ENCODE measurements at places on chromosomes 5 and 9.

DNA sequence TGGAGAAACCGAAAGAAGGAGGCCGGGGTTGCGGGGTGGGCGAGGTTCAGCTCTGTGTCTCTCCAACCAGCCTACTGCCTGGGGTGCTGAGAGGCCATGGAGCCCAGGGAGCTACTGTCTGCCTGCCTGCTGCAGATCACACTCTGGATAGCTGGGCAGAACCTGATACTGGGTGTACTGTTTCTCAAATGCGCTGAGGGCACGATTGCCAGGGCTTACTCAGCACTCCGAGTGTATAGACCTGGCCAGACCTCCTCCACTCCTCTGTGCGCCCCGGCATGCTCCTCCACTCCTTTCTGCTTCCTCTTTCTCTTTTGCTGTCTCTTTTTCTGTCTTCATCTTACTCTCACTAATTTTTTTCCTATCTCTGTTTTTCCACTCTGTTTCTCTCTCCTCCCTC lies 215.1 kb downstream of the PAPPA start:
- no peak for DNase-seq

DNA sequence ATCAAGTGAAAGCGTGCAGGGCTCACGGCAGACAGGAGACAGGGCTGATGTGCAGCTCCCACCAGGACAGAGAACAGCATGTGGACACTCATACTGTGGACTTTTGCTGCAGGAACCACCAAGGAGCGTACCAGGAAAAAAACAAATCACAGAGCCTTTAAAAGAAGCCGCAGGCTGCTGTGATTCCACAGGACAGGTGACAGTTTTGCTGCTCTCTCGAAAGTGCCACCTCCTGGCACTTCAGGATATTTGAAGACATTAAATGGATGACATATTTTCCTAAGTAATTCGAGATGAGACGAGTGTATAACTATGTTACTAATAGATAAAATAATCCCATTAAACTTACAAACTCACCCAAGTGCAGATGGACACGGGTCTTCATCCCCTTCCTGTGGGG lies 29.3 kb downstream of the ZDHHC11 start:
- DNase-seq = no peak

DNA sequence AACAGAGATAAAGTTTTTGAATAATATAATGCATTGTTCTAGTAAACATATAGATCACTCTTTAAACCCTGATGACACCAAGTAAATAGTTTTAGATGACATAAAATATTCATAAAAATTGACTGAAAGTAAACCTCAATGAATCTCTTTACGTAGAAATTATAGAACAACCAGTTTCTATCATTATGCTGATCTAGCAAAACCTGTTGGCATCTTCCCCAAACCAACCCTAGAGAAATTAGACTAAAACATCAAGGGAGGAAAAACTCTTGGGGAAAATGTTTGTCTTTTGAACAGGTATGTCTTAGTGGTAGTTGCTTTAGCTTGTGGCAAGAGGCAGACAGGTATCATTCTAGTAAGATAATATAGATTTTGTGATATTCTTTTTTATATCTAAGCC lies 747.0 kb upstream of the CDH6 start:
- DNase-seq = no peak

DNA sequence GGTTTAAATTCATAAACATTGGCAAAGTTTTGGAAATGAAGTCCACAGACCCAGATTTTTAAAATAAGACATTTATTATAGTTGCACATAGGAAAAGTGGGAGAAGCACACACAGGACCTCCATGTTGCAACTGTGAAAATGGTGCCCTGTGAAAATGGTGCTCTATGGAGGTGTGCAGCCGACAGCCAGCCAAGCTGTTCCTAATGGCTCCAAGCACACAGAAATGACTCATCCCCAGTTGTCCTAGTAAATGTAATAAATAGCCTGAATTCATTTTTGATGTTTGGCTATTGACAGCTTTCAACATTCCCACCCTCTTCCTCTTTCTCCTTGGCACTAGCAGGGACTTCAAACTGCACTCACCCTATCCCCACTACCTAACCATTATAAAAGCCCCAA lies 590.9 kb downstream of the CAAP1 start:
- no peak for DNase-seq

- DNase-seq = peak; percentile 13
Measured at GRCh38 chr5:93585041-93585766, 2.2 kb downstream of the NR2F1 start.

GRCh38 chr9:98365227-98365669 lies 109.8 kb upstream of the TBC1D2 start:
- DNase-seq = peak; percentile 46

- no peak for DNase-seq
Measured at GRCh38 chr5:604391-604831, 7.7 kb upstream of the CEP72 start.

- no peak for DNase-seq
Measured at GRCh38 chr5:51276250-51276649, 107.0 kb upstream of the ISL1 start.

- no peak for DNase-seq
Measured at GRCh38 chr9:32177396-32177795, 207.0 kb upstream of the ACO1 start.

DNA sequence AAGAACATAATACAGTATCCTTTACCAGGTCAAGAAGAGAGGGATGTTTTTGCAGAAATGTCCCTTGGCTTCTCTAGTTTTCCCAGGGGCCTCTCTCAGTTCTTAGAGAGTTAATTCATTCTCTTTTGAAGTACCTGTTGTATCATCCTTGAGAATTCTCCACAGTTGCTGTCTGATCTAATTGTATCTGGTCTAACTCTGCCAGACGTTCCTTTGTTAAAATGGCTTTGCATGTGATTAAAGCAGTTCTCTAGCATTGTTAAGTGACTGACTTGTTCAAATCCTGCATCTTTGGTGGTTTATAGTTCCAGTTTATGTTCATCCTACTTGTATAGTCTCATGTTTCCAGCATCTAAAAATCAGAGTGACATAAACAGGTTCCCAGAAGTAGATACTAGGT lies 65.0 kb downstream of the KIAA1958 start:
- DNase-seq = no peak

- DNase-seq = no peak
Measured at GRCh38 chr5:171771856-171772255, 13.8 kb upstream of the SMIM23 start.

GRCh38 chr5:140607031-140607430 lies 25.9 kb downstream of the CD14 start:
- DNase-seq = no peak

DNA sequence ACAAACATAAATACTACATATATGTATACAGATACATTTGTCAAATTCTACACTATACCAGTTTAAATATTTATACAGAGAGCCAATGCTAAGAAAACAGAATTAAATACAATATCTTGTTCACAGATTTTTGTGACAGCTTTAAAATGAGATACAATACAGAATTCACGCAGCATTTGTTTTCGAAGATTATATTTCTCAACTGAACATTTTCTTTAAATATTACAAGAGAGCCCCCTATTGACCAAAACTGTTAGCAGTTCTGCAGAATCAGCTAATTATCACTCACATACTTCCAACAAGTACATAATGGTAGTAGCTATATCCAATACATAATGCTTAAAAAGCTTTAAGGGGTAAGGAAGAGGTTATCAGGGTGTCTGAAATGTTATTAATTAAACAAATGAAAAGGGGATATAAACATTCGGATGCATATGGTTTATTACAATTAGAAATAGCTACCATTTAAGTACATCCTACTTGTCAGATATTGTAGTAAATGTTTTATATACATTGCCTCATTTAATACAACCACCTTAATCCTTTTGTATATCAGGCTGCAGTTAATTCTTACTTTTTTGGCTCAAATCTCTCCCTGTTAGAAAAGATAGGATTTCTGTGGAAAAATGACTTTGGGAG lies 31.7 kb downstream of the ZDHHC21 start:
- DNase-seq = no peak

- no peak for DNase-seq
Measured at GRCh38 chr5:39801306-39801705, 376.5 kb upstream of the DAB2 start.

DNA sequence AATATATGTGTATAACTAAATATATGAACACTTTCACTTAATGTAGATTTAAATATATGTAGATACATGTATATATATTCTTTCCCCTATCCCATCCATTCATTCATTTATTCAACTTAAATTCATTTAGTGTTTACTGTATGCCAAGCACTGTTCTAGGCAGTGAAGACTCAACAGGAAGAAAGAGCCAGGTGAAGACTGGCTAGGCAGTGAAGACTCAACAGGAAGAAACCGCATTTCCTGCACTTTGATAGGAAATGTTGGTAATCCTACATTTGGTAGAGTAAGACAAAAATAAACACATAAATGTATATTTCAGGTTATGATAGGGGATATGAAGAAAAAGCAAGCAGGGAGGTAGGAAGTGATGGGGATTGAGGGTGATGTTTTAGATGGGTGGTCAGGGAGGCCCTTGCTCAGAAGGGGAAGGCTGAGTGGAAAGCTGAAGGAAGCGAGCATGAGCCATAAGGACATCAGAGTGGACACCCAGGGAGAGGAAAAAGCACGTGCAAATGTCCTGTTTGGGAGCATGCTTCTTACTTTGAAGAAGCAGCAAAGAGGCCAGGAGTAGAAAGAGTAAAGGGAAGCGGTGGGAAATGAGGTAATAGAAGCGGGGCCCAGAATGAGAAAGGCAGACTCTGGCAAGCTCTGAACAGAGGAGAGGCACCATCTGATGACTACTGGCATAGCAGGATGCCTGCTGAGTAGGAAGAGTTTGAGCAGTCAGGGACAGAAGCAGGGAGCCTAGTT lies 227.8 kb upstream of the MAP3K1 start:
- DNase-seq = no peak

GRCh38 chr5:21397693-21398092 lies 1409.7 kb upstream of the CDH18 start:
- DNase-seq = no peak

DNA sequence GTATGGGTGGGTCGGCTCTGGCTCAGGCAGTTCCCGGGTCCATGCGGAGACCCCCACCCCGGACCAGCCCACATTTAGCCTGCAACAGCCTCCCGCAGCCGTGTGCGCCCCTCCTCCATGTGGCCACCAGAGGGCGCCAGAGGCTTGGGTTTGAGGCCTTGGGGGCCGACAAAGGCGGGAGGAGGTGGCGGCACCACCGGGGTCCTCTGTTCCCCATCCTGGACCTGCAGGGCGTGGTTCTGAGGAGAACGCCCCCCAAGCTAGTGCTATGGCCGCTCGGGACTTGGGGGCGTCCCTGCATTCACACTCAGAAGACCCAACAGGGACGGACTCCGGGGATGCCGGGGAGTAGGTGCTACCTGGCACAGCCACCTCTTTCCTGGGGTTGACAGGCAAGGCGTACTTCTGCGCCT lies 16.5 kb downstream of the ASS1 start:
- DNase-seq = peak; percentile 80

GRCh38 chr9:119255116-119255515 lies 114.1 kb downstream of the BRINP1 start:
- DNase-seq = no peak

GRCh38 chr5:160479926-160480325 lies 58.3 kb downstream of the PTTG1 start:
- DNase-seq = no peak

DNA sequence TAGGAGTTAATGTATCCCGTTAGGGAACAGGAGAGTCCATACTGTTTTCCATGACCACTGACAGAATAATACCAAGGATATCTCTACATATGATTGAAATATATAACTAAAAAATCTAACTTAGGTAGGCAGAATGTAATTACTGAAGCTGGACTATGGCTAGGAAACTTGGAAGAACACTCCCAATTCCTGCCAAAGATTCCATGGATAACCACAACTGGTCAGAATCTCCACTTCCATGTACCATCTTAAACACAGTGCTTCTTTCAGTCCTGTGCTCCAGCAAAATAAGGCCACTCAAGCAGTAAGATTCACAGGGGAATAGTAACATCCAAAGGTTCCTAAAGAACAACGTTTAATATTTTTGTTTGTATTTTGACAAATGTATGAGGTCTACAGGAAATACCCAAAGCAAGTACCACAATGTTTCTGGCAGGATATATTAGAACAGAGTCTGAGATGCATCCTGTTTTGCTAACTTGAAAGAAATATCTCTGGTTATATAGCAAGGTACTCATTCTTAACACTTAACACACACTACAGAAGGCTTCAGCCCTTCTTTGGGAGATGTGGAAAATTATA lies 295.0 kb downstream of the ADAMTS6 start:
- no peak for DNase-seq

DNA sequence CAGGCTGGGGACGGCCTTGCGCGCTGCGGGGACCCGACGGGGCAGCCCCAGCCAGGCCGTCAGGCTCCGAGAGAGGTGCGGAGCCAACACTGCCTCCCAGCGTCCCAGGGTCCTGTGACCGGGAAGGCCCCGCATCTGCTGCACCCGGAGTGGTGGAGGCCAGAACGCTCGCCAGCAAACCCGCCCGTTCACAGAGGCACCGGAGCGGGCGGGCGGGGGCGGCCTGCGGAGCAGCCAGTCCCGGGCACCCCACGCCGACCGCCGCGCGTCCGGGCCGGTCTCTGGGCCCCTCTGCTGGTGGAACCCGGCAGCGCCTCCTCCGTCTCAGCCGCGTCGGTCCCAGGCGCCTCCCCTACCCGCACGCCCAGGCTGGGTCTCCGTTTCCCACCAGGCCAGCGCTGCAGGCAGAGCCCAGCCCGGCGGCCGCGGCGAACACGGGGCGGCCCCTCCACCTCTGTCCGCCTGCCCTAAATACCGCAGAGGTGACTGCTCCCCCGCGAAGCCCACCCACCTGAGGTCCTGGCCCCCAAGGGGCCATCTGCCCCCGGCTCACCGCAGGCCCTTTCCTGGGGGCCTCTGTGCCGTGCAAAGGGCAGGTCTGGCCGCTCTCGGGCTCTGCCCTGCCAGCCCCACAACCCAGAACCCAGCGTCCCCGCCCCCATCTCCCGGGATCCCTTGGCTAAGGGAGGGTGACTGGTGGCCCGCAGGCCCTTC lies 15.9 kb downstream of the EXD3 start:
- peak; percentile 81 for DNase-seq

DNA sequence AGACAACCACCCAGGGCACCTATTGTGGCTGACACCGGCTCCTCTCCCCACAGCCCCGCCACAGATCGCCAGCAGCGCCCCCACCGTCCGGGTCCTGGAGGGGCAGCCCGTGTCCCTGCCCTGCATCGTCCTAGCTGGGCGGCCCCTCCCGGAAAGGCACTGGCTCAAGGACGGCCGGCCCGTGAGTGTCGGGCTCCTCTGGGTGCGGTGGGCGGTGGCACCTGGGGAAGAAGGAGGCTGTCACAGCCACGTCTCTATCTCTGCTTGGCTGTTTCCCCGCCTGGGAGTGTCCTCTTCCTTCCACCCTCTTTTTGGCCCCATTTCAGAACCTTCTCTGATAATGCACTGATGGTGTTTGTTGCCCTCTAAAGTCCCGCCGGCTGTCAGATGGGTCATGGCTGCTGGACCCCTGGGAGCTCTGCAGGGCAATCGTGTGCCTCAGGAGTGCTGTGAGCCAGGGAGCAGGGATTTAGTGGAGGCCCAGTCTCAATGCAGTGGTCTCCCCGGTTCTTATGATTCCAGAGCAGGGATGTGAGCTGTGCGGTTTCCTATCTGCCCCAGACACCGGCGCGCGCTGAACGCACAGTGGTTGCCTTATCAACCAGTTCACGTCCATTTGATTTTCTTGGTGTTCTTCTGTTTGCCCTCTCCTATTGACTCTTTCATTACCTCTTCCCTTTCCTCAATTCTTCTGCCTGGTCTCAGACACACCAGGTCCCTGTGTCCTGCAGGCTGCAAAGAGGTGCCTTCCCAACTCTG lies 55.3 kb downstream of the HMCN2 start:
- DNase-seq = no peak

All from activated CD4-positive, alpha-beta T cell treated with anti-CD3 and anti-CD28 coated beads for 48 hours (primary cell).